ENCODE measurements at places on chromosomes 16 and 17.

- DNase-seq: no peak
Measured at GRCh38 chr17:16975277-16975651, 3.3 kb upstream of the TNFRSF13B start.

DNA sequence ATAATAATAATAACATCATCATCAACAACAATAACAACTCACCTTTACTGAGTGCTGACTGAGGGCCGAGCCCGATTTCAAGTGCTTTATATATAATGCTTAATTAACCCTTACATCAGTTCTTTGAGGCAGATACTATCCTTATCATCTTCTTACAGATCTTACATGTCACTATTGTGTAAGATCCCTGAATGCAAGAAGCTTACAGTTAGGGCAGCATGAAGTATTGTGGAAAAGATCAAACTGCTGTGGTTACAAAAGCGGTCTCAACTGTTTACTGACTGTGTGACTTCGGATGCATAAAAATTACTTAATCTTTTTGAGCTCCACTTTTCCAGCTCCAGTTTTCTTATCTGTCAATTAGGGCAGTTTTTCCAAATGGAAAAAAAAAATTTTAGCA lies 3.3 kb downstream of the VAT1 start:
- DNase-seq: no peak

GRCh38 chr17:40672654-40673053 lies 7.7 kb upstream of the KRT222 start:
- DNase-seq: no peak

GRCh38 chr16:24116046-24116776 lies 139.9 kb upstream of the CACNG3 start:
- DNase-seq: no peak

DNA sequence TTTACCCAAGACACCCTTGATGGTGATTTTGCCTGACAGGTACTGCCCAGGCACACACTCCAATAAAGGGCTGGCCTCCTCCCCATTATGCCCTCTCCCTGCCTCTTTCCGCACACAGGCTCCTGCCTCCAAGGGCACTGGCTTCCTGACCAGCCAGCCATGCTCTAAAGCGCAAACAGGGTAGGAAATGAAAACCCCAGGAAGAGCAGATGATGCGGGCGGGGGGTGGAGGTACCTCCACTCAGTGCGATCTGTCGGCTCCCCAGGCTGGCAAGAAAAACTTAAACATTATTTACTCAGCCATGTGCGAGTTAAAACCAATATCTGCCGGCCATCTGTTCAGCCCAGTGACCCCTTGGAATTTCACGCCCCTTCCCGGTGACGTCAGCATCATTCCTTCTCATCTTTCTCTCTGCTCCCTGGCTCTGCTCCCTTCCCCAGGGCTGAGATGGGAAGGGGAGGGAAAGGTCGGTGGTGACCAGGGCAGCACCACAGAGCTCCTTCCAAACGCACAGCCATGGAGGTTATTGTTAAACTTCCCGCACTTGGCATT lies 262.5 kb downstream of the CBLN1 start:
- DNase-seq: no peak

GRCh38 chr16:59567496-59567895 lies 833.4 kb upstream of the GOT2 start:
- no peak for DNase-seq

DNA sequence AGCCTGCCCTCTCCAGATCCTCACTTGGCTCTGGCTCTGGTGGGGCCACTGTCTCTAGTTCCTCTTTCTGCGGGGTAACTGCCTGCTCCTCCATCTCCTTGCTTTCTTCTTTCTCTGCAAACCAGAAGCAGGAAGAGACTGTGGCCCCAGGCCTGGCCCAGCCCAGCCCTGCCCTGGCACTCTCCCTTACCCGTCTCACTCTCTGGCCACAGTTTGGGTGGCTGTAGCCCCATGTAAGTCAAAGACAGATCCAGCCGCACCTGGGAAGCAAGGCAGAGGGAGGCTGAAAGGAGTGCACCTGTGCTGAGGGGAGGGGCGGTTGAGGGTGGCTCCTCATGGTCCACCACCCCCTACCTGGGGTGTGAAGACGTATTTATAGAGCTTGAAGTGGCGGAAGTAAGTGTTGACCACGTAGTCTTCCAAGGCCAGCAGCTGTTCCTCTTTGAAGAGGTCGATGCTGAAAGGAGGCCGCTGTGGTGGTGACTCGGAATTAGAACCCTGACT lies 2.8 kb downstream of the CFAP119 start:
- DNase-seq: no peak
